Activated T-helper 9 cell treated with anti-CD3 and anti-CD28 coated beads, Interleukin-2, amount 50 U/mL, for 16 hours (primary cell): ENCODE measurements at places on chromosomes 2 and 18.

- no peak for DNase-seq
Measured at GRCh38 chr2:88658881-88659537, 31.7 kb upstream of the EIF2AK3 start.

GRCh38 chr2:205924676-205925075 lies 161.3 kb downstream of the INO80D start:
- no peak for DNase-seq

DNA sequence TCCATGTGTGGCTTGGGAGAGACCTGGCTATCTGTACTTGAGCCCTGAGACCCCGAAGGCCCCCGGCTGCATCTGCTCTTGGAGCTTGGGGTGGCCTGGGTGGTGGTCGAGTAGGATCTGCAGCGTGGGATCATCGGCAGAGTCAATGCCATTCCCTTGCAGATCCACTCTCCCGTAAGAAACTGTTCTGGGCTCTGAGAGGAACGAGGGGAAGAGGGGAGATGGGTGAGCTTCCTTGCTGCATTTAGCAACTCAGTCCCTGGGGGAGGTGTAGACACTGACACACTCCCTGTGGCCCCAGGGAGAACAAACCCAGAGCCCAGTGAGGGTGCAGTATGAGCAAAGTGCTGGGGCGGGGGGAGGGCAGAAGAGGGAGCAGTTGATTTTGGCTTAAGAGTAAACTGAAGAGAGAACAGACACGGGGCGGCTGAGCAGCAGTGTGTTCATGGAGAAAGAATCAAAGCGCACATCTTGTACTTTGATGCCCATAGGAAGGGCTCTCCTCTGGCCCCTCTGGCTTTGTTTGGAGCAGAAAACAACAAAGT lies 8.5 kb downstream of the GREB1 start:
- DNase-seq = no peak

- DNase-seq = no peak
Measured at GRCh38 chr2:86566158-86566820, 3.0 kb upstream of the CHMP3 start.

- DNase-seq = no peak
Measured at GRCh38 chr2:60294901-60295635, 258.4 kb downstream of the BCL11A start.

GRCh38 chr2:145277922-145278321 lies 758.0 kb upstream of the ZEB2 start:
- DNase-seq = no peak

- no peak for DNase-seq
Measured at GRCh38 chr2:170582751-170583463, 132.2 kb upstream of the SP5 start.

DNA sequence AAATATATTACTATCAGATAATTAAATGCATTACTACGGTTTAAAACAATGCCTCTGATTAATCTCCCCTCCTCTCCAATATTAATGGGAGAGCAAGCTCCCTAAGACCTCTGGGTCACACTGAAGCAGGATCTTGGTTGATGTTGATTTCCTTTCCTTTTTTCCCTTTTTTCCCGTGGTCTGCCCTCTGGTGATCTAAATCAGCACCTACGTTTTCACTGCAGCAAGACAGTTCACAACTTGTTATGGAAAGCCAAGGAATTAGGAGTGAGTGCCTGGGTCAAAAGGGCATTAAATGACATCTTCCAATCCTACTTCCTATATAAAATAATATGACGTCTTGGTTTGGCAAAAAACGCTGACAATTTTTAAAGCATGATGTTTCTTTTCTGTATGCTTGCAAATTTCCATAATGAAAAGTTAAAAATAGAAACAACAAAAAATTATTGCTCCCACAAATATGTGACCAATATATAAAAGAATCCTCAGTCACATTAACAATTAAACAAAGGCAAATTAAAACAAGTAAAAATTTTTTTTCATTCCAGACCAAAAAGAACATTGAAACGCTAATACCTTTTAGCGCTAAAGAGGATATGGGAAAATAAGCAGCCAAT lies 7.9 kb upstream of the CFAP36 start:
- DNase-seq = no peak
